ENCODE measurements at places on chromosomes 3 and 15. TPM values are rescaled to one million over a fixed set of nuclear protein-coding genes. Genes with fewer than 3 reads are reported as not detected.

- H3K27me3 ChIP-seq: peaks cover 29% of the 10 kb centered on the region
- H3K36me3 ChIP-seq: no peaks in the 10 kb centered on the region
- DNase-seq: no peak
- H3K27ac ChIP-seq: no peak overlapping the region
Observed at GRCh38 chr3:169147238-169148008, 516.1 kb downstream of the MECOM start.

DNA sequence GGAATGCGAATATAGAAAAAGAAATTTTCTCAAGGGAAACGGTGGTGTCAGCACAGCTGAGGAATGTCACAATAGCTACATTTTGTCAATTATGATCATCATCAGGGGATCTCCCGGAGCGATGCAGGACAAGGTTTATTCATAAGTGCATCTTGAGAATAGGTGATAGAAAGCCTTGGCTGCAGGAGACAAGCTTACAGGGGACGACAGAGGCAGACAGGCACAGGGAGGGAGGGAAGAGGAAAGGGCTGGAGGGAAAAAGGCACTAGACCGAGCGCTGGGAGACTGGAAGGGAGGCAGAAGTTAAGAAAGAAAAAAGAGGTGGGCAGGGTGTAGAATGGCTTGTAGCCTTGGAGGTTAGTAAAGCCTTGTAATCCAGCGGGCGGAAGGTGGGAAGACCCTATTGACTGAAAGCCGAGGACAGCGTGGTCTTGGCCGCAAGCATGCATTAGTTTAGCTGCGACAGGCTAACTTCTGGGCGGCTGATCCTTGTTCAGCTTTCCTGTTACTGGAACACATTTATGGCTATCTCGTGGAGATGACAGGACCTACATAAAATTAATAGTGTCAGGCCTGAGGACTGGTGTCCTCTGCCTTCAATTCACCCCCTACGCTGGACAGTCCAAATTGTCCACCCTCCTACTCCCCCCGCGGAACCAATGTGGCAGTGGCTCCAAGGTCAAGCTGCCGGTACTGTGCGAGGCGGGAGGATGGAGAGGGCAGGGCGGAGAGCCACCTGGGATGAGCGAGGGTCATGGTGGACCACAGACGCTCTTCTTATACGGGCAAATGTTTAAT, 1.4 kb upstream of the NECTIN3 start:
- peak overlapping the region; percentile 80 for H3K4me3 ChIP-seq
- H3K27me3 ChIP-seq: peaks cover 9% of the 10 kb centered on the region
- no peak for DNase-seq
- H3K36me3 ChIP-seq: no peaks in the 10 kb centered on the region
- H3K4me1 ChIP-seq: peaks cover 9% of the 10 kb centered on the region

- H3K27ac ChIP-seq: no peak overlapping the region
- no peaks in the 10 kb centered on the region for H3K4me1 ChIP-seq
- H3K4me3 ChIP-seq: no peak overlapping the region
- H3K27me3 ChIP-seq: no peaks in the 10 kb centered on the region
- no peaks in the 10 kb centered on the region for H3K36me3 ChIP-seq
- DNase-seq: no peak
Observed at GRCh38 chr15:98395974-98396610, 252.2 kb upstream of the IGF1R start.

DNA sequence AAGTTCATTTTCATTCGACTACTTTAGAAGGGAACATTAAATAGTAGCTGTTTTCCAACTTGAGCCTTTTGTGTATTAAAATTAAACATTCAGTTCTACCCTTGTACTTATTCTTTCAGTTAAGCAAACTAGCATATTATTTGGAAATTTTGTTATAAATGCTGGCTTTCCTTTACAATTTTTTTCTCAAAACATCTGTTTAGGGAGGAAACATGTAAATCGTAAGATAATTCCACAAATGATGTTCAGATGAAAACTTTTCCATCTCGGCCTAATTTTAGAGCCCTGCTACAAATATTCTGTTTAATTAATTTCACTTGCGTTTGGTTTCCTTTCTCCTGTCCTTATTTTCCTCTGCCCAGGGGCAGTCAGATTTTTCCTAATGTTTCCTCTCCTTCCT, 476.2 kb upstream of the RGMA start:
- no peak overlapping the region for H3K27ac ChIP-seq
- no peaks in the 10 kb centered on the region for H3K36me3 ChIP-seq
- DNase-seq: no peak

GRCh38 chr3:171057072-171057471, 30.6 kb upstream of the SLC2A2 start:
- H3K4me1 ChIP-seq: no peaks in the 10 kb centered on the region
- H3K36me3 ChIP-seq: no peaks in the 10 kb centered on the region
- no peak overlapping the region for H3K4me3 ChIP-seq
- DNase-seq: no peak

GRCh38 chr3:45508483-45509037, 86.0 kb upstream of the LIMD1 start:
- H3K4me1 ChIP-seq: peaks cover 5% of the 10 kb centered on the region
- no peaks in the 10 kb centered on the region for H3K27me3 ChIP-seq
- H3K27ac ChIP-seq: no peak overlapping the region
- DNase-seq: no peak

DNA sequence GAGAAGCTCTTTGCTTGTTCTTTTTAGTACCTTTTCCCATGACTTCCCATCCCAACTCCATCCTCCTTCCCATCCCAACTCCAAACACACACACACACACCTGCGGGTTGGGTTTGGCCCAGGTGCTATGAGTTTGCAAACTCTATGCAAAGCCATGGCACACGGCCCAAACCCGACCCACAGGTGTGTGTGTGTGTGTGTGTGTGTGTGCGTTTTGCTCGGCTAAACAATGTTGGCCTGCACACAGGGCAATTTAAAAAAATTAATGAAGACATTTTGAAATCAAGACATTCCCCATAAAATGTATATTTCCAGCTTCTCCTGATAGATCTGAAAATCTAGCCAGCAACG, 103.7 kb upstream of the TLE3 start:
- no peaks in the 10 kb centered on the region for H3K27me3 ChIP-seq
- no peak overlapping the region for H3K4me3 ChIP-seq
- H3K36me3 ChIP-seq: no peaks in the 10 kb centered on the region
- H3K4me1 ChIP-seq: peaks cover 10% of the 10 kb centered on the region
- H3K27ac ChIP-seq: no peak overlapping the region

GRCh38 chr3:29281344-29282241, 722 bp downstream of the RBMS3 start:
- no peak for DNase-seq
- H3K27ac ChIP-seq: no peak overlapping the region
- H3K27me3 ChIP-seq: no peaks in the 10 kb centered on the region
- no peaks in the 10 kb centered on the region for H3K36me3 ChIP-seq
- peaks cover 15% of the 10 kb centered on the region for H3K4me1 ChIP-seq

DNA sequence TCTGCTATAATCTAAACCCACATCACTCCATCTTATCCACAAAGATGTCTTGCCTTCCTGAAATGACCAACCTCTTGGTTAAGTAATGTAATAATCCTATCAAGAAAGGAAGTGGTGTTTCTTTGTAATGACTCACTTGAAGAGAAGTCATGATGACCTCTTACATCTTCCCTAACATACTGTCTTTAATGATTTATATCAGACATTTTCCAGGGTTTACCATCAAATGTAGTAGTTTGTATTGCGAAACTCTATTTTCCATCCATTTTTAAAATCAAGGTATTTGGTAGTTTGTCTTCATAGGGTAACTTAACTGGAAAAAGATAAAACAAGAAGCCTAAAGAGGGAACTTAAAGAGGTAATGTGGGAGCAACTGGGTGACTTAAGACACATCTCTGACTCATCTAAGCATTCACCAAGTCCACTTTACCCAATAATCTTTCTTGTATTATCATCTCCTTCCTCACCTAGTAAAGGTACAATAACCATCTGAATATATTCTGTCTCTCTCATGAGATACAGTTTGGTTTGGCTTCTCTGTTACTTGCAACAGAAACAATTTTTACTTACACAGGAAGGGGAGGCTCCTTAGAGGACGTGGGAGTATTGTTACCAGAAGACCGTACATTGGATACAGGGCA, 5.7 kb upstream of the MAPK6 start:
- no peak overlapping the region for H3K27ac ChIP-seq
- H3K36me3 ChIP-seq: no peaks in the 10 kb centered on the region
- H3K27me3 ChIP-seq: no peaks in the 10 kb centered on the region
- peaks cover 10% of the 10 kb centered on the region for H3K4me1 ChIP-seq
- no peak for DNase-seq

- peaks cover 7% of the 10 kb centered on the region for H3K36me3 ChIP-seq
- no peak overlapping the region for H3K27ac ChIP-seq
- peaks cover 7% of the 10 kb centered on the region for H3K4me1 ChIP-seq
- H3K4me3 ChIP-seq: no peak overlapping the region
- H3K27me3 ChIP-seq: no peaks in the 10 kb centered on the region
Observed at GRCh38 chr3:128884992-128885391, 5.6 kb downstream of the ACAD9 start.

- H3K36me3 ChIP-seq: no peaks in the 10 kb centered on the region
- no peak overlapping the region for H3K27ac ChIP-seq
- H3K4me1 ChIP-seq: no peaks in the 10 kb centered on the region
- H3K4me3 ChIP-seq: no peak overlapping the region
- no peak for DNase-seq
Observed at GRCh38 chr3:81270603-81271379, 490.7 kb downstream of the GBE1 start.

Gene PLSCR5
- not detected for total RNA-seq

Gene LCTL
- not detected for total RNA-seq
